Stimulated activated memory B cell treated with anti-CD40 and anti-IgM and Interleukin-4, amounts not matched to agents 10 μg/mL and 1 μg/mL and 100 μg/mL, for 72 hours (primary cell): ENCODE measurements at places on chromosomes 2 and 18.

DNA sequence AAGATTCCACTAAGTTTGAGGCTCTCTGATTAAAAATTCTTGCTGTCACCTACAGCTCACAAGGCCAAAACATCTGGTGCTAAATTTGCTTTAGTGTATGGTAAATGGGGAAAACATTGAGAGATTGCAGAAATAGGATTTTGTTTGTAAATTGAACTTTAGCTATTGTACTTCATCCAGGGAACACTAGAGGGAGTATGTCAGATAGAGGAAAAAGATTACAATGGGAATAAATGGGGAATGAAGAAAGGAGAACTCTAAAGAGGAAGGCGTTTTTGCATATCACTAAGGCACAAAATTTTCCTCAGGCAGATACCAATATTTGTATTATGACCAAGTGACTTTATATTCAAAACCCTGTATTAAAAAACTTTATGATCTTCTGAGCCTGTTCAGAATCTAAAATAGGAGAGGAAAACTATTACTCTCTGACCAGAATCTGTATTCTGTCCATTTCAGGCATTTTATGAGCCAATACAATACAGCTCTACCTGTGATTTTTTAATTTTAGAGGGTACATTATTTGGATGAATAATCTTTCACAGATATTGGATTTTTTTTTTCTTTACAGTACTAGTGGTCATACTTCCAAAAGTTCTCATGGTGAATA lies 52.3 kb upstream of the ITGB6 start:
- ATAC-seq = no peak
- peaks cover 4% of the 10 kb centered on the region for H3K27me3 ChIP-seq
- no peaks in the 10 kb centered on the region for H3K4me1 ChIP-seq
- no peak overlapping the region for H3K4me3 ChIP-seq
- H3K27ac ChIP-seq = no peak overlapping the region
- no peaks in the 10 kb centered on the region for H3K36me3 ChIP-seq

GRCh38 chr18:32018331-32019250 lies at the start of gene RNF125:
RNF125 (plus strand) TSS chr18:32018825; CDS start chr18:32018864, 39 bp downstream.
- peaks cover 31% of the 10 kb centered on the region for H3K4me1 ChIP-seq
- no peaks in the 10 kb centered on the region for H3K36me3 ChIP-seq
- peak within 1 kb of the TSS; percentile 92 for H3K27ac ChIP-seq
- ATAC-seq = peak; percentile 94

DNA sequence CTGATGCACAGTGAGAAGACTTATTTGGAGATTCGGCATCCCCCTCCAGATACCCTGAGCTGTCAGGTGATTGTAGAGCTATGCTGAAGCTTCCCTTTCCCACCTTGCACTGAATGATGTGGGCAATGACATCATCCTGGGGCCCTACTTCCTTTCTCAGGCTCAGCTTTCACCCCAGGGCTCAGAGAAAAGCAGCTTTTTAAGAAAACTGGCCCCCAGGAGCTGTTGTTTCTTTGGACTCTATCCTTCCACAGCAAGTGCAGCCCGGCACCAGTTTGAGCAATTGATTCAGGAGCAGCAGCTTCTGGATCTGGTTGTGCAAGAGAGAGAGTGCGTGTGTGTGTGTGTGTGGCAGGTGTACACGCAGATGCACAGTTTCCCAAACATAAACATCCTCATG lies 251.3 kb downstream of the ANAPC1 start:
- peaks cover 42% of the 10 kb centered on the region for H3K27me3 ChIP-seq
- H3K4me1 ChIP-seq = no peaks in the 10 kb centered on the region
- no peak overlapping the region for H3K4me3 ChIP-seq
- peaks cover 8% of the 10 kb centered on the region for H3K36me3 ChIP-seq

- peak overlapping the region; percentile 90 for H3K4me3 ChIP-seq
- peaks cover 14% of the 10 kb centered on the region for H3K36me3 ChIP-seq
- H3K27ac ChIP-seq = peak overlapping the region; percentile 97
- peaks cover 27% of the 10 kb centered on the region for H3K4me1 ChIP-seq
- H3K27me3 ChIP-seq = no peaks in the 10 kb centered on the region
- peak; percentile 63 for ATAC-seq
Observed at GRCh38 chr2:224584785-224585210, 365 bp downstream of the CUL3 start.

GRCh38 chr2:132009874-132010521 lies 151.8 kb downstream of the ANKRD30BL start:
- no peak overlapping the region for H3K27ac ChIP-seq
- H3K4me1 ChIP-seq = peaks cover 17% of the 10 kb centered on the region
- peaks cover 33% of the 10 kb centered on the region for H3K27me3 ChIP-seq
- no peak for ATAC-seq
- H3K36me3 ChIP-seq = no peaks in the 10 kb centered on the region

GRCh38 chr2:100870652-100871531 lies 51.0 kb downstream of the NPAS2 start:
- no peak for ATAC-seq
- H3K36me3 ChIP-seq = no peaks in the 10 kb centered on the region
- H3K27ac ChIP-seq = no peak overlapping the region
- H3K27me3 ChIP-seq = peaks cover 16% of the 10 kb centered on the region
- H3K4me3 ChIP-seq = no peak overlapping the region

DNA sequence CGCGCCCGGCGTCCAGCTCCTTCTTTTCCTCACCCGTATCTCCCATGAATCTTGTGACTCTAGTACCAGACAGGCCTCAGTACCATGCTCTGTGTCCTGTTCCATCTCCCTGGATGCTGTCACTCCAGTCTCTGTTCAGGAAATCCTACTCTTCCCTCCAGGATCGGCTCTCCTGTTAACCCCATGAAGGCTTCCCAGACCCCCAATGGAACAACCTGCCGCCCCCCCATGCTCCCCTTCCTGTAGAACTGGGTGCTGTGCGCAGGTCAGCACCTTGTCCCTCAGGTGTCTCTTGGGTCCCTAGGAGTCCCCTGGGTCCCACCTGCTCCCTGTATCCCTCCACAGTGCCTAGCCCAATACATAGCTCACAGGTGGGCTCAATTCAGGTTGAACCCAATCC lies 41.3 kb downstream of the MYCN start:
- H3K4me1 ChIP-seq = no peaks in the 10 kb centered on the region
- no peaks in the 10 kb centered on the region for H3K27me3 ChIP-seq

DNA sequence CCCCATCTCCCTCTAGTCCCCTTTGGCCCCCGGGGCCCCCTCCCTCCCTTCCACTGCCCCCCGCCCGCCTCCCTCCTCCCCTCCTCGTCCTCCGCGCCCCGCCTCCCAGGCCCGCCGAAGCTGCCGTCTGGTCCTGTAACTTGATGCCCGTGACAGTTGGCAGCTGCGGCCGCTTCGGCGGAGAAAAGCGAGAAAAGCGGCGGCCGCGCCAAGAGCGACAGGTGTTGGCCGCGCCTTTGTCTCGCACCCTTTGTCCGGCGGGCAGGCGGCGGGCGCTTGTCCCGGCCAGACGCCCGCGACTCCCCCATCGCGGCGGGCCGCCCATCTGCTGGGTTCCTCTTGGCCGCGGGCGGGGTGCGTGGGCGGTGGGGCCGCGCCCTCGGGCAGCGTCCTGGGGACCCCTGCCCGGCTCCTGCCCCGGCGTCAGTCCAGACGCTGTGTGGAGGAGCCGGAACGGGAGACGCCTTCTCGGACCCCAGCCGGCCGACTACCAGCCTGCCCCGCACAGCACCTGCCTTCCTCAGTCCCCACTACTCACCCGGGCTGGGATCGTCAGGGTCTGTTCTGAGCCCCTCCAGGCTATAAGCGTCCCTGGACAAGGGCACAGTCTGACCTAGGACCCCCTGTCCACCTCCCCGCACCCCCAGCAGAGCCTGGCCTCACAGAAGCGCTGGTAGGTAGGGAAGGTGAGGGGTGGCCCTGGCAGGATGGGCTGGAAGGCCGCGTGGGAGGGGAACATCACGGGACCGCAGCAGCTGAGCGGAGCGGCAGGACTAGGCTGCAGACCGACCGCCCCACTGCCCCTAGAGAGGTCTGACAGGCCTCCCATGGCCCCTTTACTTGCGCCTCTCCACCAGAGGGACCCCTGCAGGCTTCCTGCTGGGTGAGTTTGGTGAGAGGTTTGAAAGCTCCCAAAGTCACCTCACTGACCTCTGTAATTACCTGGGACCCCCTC lies 1.2 kb upstream of the HES6 start:
- H3K4me1 ChIP-seq = peaks cover 15% of the 10 kb centered on the region
- peaks cover 8% of the 10 kb centered on the region for H3K27me3 ChIP-seq
- no peak overlapping the region for H3K27ac ChIP-seq
- peaks cover 9% of the 10 kb centered on the region for H3K36me3 ChIP-seq
- peak overlapping the region; percentile 61 for H3K4me3 ChIP-seq

DNA sequence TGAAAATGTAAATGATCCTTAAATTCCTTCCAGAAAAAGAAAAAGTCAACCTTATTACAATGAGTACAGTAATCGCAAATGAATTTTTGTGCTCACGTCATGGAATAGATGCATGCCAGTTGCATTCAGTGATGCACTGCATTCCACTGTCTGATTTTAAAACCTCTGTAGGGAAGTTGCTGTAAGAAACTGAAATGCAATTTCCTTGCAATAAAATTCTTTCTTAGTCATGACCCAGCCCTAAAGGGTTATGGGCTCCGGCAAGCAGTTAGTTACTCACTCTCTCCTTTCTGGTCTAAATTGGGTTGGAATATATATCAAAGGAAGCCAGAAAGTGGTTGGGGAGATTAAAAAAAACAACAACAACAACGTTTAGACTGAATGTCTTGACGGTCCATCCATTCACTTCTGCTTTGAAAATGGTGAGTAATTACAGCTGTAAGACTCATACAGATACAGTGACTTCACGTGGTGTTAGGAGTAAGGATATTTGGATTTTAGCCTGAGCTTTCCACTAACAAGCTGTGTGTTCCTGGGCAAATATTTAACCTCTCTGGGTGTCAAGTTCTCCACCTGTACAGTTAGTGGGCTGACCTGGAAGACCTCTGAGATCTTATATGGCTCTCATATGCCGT lies 8.6 kb upstream of the RND3 start:
- H3K27ac ChIP-seq = no peak overlapping the region
- no peaks in the 10 kb centered on the region for H3K27me3 ChIP-seq
- H3K36me3 ChIP-seq = no peaks in the 10 kb centered on the region
- no peak for ATAC-seq
- no peaks in the 10 kb centered on the region for H3K4me1 ChIP-seq
- no peak overlapping the region for H3K4me3 ChIP-seq

- peak; percentile 96 for ATAC-seq
- peak overlapping the region; percentile 81 for H3K27ac ChIP-seq
- no peaks in the 10 kb centered on the region for H3K36me3 ChIP-seq
- H3K4me1 ChIP-seq = peaks cover 31% of the 10 kb centered on the region
- no peak overlapping the region for H3K4me3 ChIP-seq
- H3K27me3 ChIP-seq = no peaks in the 10 kb centered on the region
Observed at GRCh38 chr2:213157242-213157641, 5.8 kb upstream of the IKZF2 start.

- no peak overlapping the region for H3K4me3 ChIP-seq
- H3K27me3 ChIP-seq = no peaks in the 10 kb centered on the region
- no peaks in the 10 kb centered on the region for H3K4me1 ChIP-seq
- no peaks in the 10 kb centered on the region for H3K36me3 ChIP-seq
- H3K27ac ChIP-seq = no peak overlapping the region
Observed at GRCh38 chr2:104574367-104574766, 279.5 kb upstream of the POU3F3 start.

GRCh38 chr2:25698752-25699151 lies 25.4 kb upstream of the DTNB start:
- no peaks in the 10 kb centered on the region for H3K4me1 ChIP-seq
- no peak for ATAC-seq
- no peaks in the 10 kb centered on the region for H3K36me3 ChIP-seq
- no peak overlapping the region for H3K4me3 ChIP-seq
- H3K27me3 ChIP-seq = no peaks in the 10 kb centered on the region

DNA sequence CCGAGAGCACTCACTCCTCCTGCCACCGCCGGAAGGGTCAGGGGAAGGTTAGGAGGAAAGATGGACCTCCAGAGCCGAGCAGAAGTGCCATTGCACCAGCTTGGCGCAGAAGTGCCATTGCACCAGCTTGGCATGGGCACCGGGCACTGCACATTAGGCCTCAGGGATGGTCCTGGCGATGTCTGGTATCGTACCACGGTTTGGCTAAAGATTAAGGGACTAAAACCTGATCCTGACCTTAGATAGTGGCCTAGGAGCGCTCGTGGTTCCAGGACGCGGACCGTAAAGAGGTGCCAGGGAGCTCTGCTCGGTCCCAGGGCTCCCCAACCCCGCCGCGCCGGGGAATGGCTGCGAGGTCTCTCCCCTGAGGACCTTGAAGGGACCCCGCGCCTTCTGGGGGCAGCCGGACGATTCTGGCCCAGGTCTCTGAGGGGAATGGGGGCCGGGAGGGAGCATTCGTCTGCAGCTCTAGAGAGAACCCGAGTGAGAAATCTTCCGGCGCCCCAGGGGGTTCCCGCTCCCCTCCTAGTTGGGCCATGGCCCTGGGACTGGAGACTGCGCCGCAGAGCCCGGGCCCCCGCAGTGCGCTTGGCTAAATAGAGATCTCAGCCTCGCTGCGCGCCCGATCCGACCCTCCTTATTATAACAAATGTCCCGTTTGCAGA lies 1.8 kb downstream of the PAX8 start:
- no peak for ATAC-seq
- peaks cover 6% of the 10 kb centered on the region for H3K4me1 ChIP-seq
- H3K27me3 ChIP-seq = peaks cover 59% of the 10 kb centered on the region
- H3K27ac ChIP-seq = no peak overlapping the region
- H3K4me3 ChIP-seq = no peak overlapping the region

- peaks cover 9% of the 10 kb centered on the region for H3K27me3 ChIP-seq
- H3K4me1 ChIP-seq = no peaks in the 10 kb centered on the region
- H3K36me3 ChIP-seq = no peaks in the 10 kb centered on the region
- no peak overlapping the region for H3K4me3 ChIP-seq
Observed at GRCh38 chr2:176814274-176814673, 398.3 kb upstream of the HNRNPA3 start.

- H3K27ac ChIP-seq = no peak overlapping the region
- ATAC-seq = no peak
- peaks cover 77% of the 10 kb centered on the region for H3K27me3 ChIP-seq
- no peaks in the 10 kb centered on the region for H3K4me1 ChIP-seq
Observed at GRCh38 chr2:219573166-219573565, 1.1 kb downstream of the INHA start.

DNA sequence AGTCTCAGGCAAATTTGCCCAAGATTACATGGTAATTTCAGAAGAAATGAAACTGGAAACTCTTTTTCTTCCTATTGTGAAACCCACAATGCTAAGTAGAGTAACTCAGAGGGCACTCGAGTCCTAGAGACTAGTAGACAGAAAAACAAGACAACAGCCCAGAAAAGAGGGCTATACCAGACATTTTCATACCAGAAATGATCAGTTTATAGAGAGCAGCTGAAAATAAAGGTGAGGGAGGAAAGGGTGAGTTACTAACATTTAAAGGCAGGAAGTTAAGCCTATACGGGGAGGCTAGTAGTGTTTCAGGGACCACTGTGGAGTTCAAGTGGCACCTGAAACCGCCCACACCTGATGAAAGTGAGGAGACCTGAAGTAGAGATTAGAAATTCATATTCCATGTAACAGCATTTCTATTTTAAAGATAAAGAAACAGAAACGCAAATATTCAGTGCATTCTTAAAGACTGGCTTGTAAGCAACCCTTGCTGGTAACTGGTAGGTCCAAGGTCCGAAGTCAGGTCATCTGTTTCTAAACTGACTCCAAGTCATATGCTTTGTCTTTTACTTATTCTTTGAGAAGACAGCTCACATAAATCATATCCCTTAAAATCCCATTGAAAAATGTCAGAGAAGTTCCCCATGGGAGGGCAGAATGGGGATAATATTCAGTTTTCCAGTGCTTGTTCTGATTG lies 145.1 kb upstream of the ITGB6 start:
- peaks cover 12% of the 10 kb centered on the region for H3K36me3 ChIP-seq
- H3K27ac ChIP-seq = no peak overlapping the region
- no peak for ATAC-seq
- H3K4me1 ChIP-seq = peaks cover 13% of the 10 kb centered on the region
